ENCODE measurements at places on chromosomes 3 and 15.

DNA sequence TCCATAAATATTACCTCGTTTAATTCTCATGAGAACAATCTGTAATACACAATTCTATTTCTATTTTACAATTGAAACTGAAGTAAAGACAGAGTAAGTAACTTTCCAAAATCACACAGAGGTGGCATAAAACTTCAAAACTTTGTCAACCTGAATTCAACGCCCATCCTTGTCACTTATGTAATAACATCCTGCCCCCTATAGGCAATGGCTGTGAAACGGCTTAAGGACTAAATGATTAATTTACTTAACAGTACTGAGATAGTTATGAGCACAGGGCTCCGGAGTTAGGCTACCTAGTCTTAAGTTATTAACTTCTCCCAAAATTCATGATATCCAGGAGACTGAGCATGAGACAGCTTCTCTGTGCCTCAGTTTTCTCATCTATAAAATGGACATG, 293.1 kb upstream of the CHRM5 start:
- DNase-seq, result no peak

- DNase-seq, result no peak
These were observed 48.6 kb upstream of the C15orf39 start for GRCh38 chr15:75153087-75153486.

DNA sequence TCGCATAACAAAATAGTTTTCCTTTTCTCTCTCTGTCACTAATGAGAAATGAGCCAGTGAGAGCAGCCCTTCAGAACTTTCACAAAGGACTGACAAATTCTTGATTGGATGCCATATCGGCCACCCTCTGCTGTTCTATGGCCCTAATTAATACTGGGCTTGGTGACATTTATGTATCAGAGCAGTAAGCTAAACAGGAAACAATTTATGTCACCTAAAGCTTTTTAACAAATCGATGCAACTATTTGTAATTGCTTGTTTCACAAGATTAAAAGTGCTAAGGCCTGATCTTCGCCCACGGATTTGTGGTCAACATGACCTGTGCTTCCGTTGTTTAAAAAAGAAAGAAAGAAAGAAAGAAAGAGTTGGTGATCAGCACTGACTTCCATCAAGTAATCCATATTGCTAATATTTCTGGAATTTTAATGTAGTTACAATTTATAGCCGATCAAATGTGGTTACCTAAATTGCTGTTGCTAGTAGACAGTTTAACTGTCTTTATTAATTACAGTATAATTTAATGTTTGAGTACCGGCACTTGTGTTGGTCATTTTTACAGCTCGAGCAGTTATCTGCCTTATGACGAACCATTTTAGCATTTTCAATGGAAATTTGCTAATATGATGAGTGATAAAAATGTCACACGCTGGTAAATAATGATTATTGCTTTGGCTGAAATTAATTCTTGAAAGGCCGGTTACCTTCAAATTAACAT, 631.3 kb downstream of the FOXP1 start:
- no peak for DNase-seq

GRCh38 chr3:87228316-87228715, 1.2 kb downstream of the CHMP2B start:
- no peak for DNase-seq

- no peak for DNase-seq
These were observed 152.0 kb downstream of the TLE3 start for GRCh38 chr15:69945729-69946128.

GRCh38 chr3:32797776-32798175, 20.0 kb upstream of the TRIM71 start:
- DNase-seq, result no peak

- DNase-seq, result peak; percentile 32
These were observed 51.5 kb downstream of the PLXNA1 start for GRCh38 chr3:127034195-127034989.

DNA sequence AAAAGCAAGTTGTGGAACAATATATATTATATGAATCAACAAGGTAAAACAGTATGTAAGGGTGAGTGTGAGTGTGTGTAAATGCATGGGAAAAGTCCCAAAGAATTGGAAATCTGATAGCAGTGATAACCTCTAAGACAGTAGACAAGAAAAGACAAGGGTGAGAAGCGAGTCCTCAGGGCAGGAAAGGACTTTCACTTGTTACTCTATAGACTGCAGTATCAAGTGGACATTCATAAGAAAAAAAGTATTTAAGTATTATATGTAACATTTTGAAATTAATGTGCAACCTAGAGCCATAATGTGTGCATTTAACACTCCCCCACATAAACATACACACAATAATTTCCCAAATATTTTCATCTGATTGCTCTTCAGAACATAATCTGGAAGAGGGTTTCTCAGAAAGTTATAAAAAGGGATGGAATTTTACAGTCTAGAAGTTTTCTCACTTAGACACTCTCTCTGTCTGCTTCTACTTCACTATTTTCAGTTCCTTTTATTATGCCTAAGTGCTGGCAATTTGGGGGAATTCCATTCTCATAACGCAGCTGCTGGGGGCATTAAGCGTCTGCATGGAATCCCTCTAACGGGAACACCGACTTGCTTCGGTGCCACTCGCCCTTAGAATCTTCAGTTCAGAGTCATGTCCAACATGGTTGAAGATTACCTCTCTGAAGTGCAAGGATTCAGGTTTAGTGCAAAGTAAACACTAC, 50.0 kb upstream of the CDIN1 start:
- DNase-seq, result no peak

DNA sequence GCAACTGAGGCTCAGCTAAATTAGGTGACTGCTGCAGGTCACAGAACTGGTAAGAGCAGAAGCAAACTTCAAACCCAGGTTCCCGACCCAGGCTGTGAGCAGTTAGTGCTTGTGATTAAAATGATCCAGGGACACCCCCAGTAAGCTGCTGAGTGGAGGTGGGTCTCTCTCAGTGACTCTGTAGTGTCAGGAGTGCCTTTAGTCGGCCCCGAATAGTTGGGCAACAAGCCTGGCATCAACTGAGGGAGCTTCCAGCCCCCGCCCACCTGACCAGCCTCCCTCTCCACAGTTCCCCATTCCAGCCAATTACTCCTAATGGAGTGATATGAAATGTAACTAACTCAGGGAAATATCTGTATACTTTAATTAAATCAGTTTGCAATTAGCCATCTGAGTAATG, 168.0 kb upstream of the SMAD3 start:
- DNase-seq, result no peak

- DNase-seq, result peak; percentile 72
These were observed 654.4 kb upstream of the ADAMTS9 start for GRCh38 chr3:65342084-65342683.

- no peak for DNase-seq
These were observed 302.9 kb upstream of the RARB start for GRCh38 chr3:25125201-25125600.

GRCh38 chr15:68441045-68441743, 9.2 kb upstream of the ITGA11 start:
- no peak for DNase-seq

DNA sequence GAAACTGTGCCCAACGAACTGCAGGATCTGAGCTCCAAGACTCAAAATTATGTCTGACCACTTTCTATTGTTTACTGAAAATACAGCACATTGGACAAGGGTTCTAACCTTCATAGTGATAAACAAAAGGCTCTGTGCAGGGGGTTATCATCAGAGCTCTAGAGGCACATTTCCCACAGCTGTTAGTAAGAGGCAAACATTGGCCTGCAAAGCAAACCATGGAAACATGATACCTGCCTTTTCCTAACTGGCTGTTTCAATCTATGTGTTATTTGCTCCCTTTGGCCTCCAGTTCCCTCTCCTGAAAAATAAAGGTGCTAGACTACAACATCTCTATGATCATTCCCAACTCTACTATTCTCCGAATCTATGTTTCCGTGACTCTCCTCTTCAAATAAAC, 159.7 kb upstream of the ARHGEF26 start:
- no peak for DNase-seq
